ENCODE measurements at places on chromosomes 1 and 21.

DNA sequence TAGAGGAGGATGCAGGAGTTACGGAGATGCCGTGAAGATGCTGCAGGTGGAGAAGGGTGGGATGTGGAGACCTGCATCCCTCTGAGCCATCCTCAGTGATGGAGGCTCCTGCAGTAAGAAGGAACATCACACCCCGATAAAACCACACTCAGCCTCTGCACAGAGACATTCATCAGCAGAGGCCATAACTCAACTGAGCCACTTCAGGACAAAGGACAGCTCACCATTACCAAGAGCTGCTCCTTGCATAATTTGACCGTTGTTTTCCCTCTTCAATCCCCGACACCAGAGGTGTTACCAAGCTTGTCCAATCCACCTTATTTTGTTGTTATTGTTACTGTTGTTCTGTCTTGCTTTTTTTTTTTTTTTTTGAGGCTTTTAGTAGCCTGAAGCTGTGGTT lies 543.9 kb downstream of the AJAP1 start:
- DNase-seq = no peak

DNA sequence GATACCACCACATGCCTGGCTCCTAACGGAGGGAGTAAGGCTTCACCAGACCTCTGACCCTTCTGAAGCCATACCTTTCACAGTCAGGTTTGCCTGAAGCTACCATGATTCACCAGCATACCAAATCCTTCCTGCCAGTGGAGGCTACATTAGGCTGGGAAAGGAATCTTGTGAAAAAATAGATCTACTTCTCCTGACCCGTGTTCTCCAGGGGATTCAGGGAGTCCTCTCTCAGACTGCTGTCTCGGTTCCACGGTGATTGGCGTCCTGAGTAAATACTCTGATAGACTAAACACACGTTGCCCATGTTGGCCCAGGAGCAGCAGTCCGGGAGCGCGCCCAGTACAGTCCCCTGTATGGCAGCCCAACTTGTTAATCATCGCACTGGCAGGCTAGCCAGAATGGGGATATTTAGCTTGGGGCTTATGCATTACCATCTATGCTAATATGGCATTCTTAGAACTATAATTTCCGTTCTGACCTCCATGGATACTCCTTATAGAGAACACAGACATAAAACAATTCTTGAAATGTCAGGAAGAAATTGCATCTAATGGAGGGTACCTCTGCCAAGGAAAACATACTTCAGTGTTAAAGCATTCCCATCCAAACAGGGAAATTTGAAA lies 173.2 kb downstream of the ROR1 start:
- no peak for DNase-seq

DNA sequence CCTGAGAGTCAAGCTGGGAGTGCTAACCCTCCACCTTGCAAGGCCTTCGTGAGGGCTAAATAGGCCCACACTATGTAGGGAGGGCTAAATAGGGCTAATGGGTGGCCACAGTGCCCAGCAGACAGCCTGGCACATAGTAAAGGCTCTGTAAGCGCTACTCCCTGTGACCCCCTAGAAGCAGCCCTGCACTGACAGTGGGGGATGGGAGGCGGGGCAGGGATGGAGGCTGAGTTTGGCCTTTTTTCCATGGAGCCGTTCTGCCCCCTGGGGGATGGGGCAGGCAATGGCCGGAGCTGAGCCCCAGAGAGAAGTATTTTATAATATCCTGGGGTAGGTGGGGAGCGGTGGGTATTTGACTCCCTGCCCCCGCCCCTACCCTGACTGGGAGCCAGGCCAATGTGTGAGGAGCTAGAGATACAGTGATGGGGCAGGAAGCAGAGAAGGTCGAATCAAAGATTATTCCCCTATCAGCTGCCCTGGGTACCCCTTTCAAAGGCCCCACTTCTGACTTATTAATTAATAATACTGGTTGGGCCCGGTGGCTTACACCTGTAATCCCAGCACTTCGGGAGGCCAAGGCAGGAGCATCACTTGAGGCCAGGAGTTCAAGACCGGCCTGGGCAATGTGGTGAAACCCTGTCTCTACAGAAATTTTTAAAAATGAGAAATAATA lies 42.3 kb downstream of the LACTBL1 start:
- no peak for DNase-seq

- peak; percentile 77 for DNase-seq
These were observed 273.1 kb upstream of the SNX7 start for GRCh38 chr1:98388441-98388840.

GRCh38 chr1:178540646-178541045 lies 27.7 kb downstream of the TEX35 start:
- peak; percentile 96 for DNase-seq

DNA sequence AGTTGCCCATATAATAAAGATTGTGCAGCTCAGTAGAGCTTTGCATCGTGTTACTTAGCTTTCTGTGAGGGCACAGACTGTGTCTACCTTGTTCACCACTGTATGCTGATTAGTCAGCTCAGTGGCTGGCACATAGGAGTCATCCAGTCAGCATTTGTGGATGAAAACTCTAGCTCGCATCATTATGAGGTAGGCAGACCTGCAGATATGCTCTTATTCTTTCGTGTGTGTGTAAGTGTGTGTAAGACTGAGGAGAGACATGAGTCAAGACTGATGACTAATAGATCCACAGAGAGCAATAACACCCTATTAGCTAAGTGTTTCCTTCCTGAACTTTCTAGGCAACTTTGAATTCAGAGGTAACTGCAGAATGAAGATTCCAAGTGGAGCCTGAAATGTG lies 17.1 kb downstream of the TTF2 start:
- no peak for DNase-seq

- no peak for DNase-seq
These were observed 342.4 kb upstream of the AJAP1 start for GRCh38 chr1:4312024-4312423.

GRCh38 chr1:226369110-226369509 lies 38.8 kb downstream of the PARP1 start:
- no peak for DNase-seq

DNA sequence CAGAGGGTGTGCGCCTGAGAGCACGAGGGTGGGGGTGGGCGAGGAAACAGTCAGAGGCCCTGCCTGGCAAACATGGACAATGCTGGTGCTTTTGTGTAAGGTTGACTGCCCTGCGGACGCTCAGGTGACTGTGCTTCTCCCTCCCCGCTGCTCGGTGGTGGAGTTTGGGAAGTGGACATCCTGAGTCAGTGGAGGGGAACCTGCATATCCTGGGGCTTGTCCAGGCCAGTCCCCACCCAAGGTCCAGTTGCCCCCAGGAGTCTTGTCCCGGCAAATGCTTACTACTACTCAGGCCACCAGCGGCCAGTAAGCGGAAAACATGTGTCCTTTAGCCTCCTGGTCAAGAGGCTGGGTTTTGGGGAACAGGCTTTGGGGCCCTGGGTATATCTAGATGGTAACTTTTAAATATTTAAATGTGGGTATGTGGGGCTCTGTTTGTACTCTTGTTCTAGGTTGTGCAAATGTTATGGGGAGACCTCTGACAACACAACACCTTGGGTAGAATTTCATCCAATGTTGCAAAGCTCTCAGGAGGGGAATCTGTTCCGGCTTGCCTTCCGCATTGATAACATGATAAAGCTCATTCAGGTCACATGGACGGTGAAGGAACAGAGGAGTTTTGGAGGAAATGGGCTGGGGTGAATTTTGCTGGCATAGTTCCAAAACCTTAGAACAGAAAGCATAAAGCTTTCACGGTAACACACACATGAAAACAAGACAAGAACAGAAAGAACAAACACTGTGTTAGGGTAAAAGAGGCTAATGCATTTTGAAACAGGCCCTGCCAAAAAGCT lies 364.9 kb downstream of the PRDM2 start:
- DNase-seq = no peak

DNA sequence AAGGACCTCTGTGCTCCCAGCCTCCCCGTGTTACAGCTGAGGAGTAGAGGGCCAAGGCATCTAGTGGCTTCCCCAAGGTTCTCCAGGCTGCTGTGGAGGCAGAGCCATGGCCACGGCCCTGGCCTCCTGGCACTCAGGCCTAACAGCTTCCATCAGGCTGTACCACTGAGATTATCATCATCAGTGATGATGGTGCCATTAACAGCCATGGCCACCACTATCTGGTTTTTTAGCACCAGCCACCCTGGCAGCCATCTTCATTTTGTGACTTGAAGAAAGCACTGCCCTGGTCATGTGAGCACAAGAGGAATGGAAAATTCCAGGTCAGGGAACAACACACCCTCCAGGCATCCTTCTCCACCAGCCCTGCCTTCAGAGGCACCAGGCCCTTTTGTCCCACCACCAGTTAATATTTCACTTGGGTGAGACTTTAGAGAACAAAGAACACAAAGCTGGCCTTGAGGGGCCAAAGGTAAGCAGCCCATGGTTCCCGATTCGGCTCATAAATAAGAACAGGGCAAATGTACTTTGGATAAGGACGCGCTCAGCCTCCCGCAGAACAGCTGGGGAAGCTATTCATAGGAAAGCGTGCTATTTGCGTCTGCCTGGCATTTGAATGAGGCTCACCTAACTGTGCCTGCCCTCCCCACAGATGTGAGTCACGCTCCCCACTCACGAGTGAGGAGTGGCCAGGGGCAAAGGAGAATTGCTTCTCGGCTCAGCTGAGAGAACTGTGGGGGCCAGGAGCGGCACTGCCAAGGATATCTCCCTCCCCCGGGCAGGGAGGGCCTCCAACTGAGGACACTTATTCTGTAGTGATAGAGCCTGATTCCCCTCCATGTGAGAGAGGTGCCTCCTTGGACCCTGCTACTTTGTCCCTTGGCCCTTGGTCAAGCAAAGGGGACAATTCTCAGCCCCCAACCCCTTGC lies 95.6 kb downstream of the CD58 start:
- DNase-seq = no peak

- DNase-seq = no peak
These were observed 515.8 kb downstream of the PTPRU start for GRCh38 chr1:29752141-29752540.

DNA sequence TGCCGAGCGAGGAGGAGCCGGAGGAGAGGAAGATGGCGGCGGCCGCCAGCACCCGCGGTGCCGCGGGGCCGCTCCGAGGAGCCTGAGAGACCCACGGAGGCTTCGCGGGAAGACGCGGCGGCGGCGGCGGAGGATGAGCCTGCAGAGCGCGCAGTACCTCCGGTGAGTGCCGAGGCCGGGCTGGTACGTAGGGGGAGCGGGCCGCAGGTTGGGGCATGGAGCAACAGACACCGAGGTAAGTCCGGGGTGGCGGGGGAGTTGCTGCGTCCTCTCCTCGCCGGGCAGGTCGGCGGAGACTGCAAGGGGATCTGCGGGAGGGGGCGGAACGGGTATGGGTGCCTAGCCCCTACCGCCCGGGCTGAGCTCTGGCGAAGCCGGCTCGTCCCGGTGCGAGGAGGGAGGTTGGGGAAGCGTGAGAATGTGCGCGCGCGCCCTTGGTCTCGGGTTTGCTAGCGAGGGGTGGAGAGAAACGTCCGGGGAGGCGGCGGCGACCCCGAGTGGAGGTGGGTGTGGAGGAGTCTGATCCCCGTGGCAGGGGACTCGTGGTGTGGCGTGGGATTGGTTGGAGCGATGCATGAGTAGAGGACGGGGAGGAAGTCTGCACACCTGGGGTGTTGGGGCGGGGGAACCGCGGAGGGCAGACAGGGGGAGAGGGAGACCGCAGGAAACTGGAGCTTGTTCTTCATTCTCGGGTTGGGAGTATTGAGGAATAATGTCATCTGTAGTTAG lies at the start of gene SMG7:
Gene SMG7 (plus strand): TSS at position 12 of the 729 bp plus-strand sequence. CDS start 122 bp downstream, at position 134.
- DNase-seq = no peak

GRCh38 chr1:152386940-152387339 lies 27.1 kb downstream of the CRNN start:
- DNase-seq = no peak

DNA sequence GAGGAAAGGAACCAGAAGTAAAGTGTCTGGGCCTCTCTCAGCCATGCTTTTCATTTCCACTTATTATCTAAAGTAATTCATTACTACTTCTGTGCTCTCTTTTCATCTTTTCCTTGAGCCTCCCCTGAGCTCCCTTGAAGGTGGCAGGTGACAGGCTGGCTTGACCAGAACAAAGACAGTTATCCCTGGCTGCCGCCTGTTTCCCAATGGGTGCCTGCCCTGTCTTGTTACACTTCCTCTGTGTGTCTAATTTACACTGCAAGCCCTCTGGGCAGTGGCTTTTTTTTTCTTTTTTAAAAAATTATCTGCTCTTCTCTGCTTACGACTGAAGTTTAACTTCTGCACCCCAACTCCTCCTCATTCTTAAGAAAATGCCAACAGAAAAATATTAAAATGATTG lies 113.4 kb downstream of the NGF start:
- no peak for DNase-seq

GRCh38 chr1:11180342-11180744 lies 8.8 kb upstream of the ANGPTL7 start:
- DNase-seq = peak; percentile 35

DNA sequence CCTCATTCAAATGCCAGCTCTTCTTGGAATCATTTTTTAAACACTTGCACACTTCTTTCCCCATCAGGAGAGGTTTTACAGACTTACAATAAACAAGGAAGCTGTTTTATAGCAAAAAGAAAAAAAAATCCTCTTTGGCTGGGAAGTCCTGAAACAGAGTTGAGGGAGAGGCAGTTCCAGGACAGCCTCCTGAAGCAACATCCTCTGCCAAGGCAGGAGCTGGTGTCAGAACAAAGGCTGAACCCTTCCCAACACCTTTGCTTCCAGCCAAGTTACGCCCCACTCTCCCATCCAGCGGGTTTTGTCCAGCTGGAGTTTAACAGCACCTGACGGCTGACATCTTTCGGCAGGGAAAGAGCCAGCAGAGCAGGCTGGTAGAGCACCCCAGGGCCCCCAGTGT lies 287.8 kb downstream of the RRAGC start:
- DNase-seq = no peak

DNA sequence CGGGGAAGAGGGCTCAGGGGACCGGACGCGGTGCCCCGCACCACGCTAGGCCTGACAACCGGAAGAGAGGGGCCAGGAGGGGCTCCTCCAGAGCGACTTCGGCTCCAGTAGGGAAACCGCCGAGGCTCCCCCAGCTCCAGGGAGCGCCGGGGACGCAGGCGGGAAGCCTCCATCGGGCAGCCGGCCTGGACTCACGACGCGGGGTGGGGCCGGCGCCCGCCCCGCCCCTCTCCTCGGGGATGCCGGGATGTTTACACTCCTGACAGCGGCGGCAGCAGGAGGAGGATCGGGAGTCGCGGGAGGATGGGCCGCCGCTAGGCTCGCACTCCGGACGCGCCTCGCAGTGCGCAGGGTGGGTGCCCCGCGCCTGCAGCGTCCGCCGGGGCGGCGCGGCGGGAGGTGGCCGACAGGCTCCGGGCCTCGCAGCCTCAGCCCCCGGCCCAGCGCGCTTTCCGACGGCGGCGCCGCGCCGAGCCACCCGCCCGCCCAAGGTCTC lies at the start of gene NEK7:
Gene NEK7 (plus strand): TSS at position 254 of the 496 bp plus-strand sequence. CDS start 75,583 bp downstream, outside the sequence.
- DNase-seq = no peak

DNA sequence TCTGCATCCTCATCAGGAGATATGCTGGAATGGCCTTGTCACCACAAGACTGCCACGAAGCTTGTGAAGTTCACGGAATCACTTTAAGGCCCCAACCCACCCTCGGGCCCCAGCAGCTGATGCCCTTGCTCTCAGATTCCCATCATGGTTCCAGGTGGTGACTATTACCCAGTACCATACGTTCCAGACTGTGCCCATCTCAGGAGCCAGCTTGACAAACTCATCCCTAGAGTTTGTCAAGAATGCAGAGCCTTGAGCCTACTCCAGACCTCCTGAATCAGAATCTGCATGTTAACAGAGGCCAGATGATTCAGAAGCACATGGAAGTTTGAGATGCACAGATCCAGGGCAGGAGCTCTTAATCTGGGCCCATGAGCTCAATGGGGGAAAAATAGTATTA lies 53.9 kb upstream of the RBM15 start:
- DNase-seq = no peak

All from HFF-Myc (cell line).